ENCODE measurements at places on chromosomes 2 and 18.

DNA sequence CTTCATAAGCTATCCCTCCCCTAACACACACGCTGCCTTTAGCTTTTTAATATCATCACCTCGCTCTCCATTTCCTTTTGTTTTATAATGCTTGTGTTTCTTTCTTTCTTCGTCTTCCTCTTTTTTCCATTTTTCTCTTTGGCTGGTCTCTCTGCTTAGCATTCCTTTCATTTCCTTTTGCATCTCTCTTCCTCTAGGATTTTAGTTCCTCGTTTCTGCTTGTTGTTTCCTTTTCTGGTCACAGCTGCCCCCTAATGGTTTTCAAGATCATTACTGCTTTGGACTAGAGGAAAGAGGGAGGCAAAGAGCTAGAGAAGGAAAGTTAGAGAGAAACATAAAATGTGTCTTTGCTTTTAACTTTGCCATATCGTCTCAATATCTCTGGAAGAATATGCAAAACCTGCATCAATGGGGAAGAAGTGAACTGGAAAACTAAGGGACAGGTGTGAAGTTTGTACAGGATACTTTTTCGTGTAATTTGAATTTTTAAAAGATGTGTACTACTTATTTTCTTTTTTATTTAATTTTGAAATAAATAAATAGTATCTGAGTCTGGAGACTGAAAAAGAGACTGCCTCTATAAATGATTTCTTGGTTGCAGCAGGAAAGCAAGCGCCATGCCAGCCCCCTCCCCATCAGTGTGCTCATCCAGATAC is 6.3 kb upstream of the NRP2 start:
- no peak for DNase-seq

DNA sequence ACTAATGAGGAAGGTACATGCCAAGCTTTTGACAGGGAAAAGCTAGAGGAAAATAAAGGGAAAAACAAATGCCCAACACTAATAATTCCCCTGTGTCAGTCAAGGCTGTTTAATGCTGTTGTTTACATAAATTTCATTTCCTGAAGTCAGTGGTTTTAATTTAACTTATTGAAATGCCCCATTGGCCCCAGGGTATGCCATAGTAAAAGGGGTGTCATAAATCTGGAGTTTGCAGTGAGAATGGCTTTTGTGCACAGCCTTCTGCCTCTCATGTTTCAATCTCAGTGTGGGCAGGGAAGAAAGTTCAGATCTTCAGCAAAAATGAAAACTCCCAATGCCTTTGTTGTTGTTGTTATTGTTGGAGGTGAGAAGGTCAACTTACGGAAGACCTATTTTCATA is 550.1 kb upstream of the DCC start:
- DNase-seq: no peak

- no peak for DNase-seq
These were observed 18.0 kb downstream of the DGUOK start for GRCh38 chr2:73944714-73945113.

DNA sequence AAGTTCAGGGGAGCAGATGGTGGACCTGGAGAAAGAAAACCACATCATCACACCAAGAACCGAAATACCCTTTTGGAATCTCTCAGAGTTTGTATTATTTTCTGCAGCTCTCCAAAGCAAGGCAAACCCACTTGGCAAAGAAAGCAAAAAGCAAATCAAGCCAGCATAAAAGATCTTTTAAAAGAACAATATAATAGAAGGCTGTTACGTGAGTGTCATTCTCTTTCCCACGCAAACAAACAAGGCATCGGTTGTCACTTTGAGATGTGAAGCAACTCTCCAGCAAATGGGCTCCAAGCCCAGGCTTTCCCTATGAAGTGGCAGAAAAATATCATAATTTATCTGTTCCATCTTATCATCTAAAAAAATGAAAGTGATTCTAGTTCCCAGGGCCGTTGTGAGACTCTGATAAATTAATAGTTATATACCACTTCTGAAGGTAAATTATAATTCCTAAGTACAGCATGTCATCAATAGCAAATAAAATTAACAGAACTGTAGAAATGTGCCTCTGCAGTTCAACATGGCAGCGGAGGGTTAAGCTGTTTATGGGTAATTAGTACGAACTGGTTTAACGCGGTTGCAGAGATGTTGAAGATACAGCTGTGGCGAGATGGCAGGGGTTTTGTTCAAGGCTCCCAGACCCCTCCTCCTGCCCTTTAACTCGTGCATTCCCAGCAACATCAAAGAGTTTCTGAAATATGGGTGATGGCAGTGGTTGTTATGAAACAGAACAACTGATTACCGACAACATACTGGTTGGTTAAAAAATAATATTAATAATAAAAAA is 89.2 kb downstream of the EPHA4 start:
- DNase-seq: no peak

DNA sequence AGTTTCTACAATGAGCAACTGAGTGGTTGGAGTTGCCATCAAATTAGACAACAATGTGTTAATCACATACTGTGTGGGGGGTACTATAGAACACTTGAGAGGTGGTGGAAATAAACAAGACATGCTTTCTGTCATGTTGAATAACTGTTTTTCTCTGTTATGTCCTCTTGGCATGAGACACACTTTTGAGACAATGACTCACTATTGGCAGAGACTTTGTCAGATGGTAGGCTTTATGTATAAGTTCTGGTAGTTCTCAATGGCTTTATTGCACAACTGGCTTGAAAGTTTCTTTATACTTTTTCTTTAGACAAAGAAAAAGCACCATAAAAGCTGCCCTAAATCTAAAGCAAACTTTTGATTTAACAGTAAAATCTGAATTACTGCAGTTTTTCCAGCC is 578.7 kb downstream of the ADCYAP1 start:
- DNase-seq: no peak

DNA sequence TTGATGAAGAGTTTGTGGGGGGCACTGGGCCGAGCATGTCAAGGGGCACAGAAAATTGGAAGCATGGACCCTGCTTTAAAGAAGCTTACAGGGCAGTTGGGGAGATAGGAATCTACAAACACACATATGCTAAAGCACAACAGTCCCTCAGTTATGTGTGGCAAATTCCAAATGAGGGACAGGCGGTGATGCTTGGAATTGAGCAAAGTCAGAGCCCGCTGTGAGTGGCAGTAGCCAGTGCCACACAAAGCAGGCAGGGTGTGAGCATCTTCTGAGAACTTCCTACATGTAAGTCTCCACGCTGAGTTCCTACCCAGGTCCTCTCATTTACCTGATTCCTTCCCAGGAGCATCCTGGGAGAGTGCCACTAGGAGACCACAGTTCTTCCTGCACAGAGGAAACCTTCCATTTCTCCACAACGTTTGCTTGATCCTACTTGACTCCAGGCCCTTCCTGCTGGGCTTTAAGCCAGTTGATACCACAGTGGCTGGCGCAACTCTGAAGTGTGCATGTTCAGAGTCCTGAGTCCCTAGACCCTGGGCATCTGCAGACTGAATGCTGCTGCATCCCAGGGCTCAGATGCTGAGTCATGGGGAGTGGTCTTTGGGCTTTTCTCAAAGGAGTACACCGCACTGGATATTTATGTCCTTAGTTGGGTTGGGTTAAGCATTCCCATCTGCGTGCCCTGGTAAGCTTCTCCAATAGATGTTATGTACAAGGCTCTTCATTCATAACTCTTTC is 287.3 kb upstream of the REV1 start:
- DNase-seq: no peak

GRCh38 chr18:50097702-50098101 is 97.2 kb downstream of the MYO5B start:
- no peak for DNase-seq

All from SIG-M5 (cell line).